Right kidney (tissue), 9 donors: ENCODE measurements at places on chromosomes 1 and 21.

GRCh38 chr1:229579059-229579673 is 20.7 kb upstream of the ABCB10 start:
- DNase-seq: peak; percentile 56

- no peak for DNase-seq
Measured at GRCh38 chr1:201063145-201063544, 39.6 kb upstream of the KIF21B start.

GRCh38 chr1:241842565-241842964 is 5.4 kb upstream of the EXO1 start:
- DNase-seq: no peak

- no peak for DNase-seq
Measured at GRCh38 chr1:39238476-39238875, 34.0 kb downstream of the MACF1 start.

DNA sequence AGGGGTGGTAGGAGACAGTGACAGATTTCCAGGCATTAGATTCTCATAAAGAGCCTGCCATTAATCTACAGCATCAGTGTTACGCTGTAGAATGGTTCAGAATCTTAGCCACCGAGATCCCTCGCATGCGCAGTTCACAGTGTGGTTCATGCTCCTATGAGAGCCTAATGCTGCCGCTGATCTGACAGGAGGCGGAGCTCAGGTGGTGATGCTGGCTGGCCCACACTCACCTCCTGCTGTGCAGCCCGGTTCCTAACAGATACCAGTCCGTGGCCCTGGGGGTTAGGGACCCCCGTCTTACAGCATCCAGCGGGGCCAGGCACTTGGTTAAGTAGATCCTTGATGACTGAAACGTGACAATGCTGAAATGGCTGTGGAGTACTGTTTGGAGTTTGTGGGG is 163.6 kb upstream of the C1orf21 start:
- no peak for DNase-seq

DNA sequence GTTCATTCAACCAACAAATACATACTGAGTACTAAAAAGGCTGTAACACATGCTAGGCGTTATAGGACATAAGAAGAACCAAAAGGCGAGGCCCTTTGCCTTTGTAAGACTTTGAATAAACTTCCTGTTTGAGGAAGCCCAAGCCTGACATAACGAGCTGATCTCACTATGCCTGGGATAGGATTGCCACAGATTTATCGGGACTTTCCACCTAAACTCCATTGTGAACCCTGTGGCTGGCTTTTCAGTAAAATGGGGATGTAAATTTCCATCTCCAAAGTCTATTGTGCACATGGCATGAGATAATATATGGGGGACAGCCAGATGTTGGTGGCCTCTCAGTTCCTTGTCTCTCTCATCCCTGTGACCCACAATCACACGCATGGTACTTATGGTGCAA is 41.9 kb downstream of the LMO4 start:
- DNase-seq: no peak

DNA sequence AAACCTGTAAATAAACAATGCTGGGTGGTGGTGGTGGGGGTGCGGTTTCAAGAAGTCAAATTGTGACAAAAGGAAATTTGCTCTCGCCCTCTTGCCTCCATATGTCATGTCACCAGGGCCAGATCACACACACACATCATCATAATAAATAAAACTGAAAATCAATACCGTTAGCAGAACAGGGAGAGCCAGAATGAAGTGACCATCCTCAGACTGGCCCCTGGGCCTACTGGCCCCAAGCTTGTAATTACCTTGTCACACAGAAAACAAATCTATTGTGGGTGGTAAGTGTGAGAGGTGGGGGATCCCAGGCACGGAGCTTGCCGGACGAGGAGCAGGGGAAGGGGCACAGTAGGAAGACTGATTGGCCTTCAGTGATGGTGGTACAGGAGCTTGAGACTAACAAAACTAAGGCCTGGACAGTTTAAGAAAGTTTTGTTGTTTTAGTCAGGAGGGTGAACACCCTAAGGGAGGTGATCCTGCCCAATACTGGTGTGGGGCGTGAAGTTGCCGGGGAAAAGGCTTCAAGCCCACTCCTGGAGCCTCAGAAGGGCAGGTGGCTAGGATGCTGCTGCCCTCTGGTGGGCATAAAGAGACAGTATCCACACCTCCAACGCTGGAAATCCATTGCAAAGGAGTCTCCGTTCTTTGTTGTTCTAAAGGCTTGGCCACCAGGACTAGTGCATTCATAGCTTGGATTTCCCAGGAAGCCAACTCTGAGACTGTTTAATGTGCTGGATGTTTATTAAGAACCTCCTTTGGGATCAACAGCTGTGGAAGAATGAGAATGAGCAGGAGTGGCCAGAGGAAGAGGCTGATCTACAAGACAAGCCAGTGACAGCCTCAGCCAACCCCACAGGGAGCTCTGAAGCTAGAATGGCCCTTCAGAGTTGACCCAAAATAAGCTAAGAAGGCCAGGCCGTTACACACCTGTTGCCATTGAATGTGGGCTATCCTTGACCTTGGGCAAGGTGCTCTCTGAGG is 8.1 kb upstream of the C1orf216 start:
- peak; percentile 37 for DNase-seq

DNA sequence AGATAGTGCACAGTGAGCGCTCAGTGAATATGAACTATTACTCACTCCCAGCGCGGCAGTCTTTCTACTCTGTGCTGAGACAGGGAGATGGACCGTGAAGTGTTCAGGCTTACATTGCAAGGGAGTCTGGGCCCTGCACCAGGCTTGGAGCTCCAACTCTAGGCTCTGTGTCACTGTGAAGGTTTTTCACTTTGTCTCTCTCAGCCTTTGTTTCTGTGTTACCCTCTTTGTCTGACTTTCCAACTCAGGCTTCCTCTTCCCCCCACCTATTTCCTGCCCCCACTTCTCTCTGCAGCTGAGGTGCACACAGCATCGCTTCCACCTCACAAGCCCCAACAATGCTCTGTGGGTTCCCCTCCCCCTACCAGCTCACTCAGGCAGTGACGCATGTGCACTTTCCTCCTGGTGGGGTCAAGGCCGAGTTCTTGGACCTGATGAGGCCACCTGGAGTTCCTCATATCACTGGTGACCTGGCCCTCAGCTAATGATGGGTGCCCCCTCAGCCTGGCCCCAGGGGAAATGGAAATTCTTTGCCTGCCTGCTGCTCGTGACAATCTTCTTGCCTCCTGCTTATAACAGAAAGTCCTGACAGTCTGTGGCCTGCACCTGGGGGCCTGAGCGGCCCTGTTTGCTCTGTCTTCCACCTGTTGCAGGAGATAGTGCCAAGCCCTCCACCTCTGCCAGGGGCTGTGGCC is 1.1 kb upstream of the LCK start:
- peak; percentile 61 for DNase-seq

DNA sequence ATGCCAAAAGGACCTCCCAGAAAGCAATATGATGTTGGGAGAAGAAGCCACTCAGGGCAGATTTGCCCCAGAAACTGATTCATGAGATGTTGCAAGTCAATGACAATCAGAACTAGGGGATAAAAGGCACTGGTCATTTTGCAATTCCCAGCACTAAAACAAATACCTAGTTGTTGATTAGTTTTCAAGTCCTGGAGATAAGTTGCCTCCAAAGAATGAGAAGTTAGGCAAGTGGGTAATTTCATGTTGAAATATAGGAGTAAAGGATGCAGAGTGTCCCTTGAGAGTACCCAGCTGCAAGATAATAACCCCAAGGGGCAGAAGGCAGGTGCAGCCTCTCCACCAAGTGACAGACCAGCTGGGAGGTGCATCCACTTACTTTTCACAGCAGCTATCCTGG is 363.6 kb downstream of the PBX1 start:
- DNase-seq: no peak

DNA sequence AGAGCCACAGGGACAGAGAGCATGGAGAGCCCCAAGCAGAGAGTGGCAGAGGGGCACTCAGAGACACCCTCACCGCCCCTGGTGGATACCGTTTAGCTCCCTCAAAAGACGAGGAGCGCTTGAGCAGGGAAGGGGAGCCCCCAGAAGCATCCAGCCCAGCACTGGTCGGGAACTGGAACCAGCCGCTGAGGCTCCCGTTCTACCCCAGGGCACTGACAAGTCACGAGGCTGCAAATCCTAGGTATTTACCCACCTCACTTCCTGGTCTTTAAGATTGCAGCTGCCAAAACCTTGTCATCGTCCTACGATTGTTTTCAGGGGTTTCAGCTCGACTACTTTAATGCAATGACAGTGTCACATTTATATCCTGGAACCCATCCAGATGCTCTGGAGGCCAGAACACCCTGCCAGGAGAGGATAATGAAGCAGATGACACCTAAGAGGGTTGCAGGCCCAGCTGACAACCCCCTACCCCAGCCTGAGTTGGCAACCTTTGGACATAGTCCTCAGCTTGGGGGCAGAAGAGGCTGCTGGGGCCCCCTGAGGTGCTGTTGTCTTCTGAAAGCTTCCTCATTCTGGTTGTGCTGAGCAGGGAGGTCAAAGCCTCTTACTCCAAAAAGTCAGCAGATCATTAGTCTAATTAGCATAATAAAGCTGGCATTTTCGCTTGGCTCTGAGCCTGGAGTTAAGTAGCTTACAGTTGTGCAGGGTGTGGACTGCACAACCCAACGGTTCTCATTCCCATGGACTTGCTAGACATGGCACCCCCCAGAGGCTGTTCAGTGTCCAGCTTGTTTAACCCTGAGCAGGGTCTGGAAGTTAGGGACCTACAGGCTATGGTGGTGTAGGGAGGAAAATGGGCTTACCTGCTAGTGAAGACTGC is 20.6 kb upstream of the BACE2 start:
- DNase-seq: no peak

GRCh38 chr1:102919659-102920058 is 188.7 kb downstream of the COL11A1 start:
- DNase-seq: no peak

DNA sequence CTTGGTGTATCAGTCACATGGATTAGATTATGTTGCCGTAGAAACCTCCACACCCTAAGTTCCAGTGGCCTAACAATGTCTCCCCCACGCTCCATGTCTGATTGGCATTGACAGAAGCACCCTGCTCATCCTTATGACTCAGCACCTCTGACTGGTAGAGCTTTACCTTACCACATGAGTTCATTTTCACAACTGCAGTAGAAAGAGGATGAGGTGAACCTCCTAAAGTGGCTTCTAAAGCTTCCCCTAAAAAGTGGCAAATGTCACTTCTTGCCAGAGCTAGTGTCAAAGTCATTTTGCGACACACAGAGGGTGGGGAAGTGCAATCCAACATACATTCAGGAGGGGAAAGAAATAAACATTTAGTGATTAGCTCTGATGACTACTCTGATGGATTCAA is 30.6 kb upstream of the LYPD8 start:
- DNase-seq: no peak

DNA sequence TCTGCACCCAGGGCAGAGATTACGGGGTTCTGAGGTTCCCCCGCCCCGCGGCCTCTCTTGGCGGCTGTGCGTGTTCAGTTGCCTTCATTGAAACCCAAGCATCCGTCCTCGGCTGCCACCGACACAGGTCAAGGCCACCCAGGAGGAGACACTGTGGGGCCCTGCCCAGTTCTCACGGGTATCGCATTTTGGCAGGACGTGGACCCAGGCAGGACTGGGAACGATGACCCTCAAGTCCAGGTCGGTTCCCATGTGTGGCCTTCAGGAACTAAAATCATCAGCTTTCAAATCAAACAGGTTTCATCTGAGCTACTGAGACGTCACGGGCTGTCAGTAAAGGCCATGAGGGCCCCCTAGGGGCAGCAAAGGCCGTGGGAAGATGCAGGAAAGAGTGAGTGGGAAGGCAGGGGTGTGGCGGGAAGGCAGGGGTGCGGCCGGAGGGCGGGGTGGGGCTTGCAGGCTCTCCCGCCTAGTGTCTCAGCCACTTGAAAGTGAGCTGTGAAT is 7.0 kb upstream of the C1orf174 start:
- DNase-seq: no peak

DNA sequence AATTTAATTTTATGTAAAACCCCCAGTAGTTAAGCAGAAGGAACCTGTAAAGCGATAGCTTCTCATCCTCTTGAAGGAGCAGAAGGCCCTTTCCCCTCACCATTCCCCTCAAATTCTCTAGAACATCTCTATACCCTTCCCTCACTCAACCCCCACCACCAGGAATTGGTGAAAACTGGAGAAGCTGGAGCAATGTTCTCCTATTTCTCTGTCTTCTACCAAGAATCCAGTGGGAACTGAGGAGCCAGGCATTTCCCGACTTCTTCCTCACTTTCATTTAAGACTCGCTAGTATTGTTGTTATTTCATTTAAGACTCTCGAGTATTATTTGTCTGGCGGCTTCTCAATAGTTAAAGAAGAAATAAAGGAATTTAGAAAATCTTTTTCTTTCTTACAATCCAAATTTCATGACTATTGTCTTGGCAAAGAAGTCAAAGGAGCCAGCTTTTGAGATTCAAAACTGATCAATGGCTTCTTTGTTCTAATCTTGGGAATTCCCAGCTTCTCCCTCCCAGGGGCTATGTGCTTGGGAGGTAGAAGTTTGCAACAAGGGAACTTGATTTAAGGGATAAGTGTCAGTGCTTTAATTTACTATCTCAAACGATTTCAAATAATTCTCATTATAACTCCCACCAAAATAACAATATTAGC is 253.3 kb upstream of the ADGRL2 start:
- no peak for DNase-seq

- no peak for DNase-seq
Measured at GRCh38 chr1:59291561-59291960, 5.3 kb upstream of the FGGY start.

DNA sequence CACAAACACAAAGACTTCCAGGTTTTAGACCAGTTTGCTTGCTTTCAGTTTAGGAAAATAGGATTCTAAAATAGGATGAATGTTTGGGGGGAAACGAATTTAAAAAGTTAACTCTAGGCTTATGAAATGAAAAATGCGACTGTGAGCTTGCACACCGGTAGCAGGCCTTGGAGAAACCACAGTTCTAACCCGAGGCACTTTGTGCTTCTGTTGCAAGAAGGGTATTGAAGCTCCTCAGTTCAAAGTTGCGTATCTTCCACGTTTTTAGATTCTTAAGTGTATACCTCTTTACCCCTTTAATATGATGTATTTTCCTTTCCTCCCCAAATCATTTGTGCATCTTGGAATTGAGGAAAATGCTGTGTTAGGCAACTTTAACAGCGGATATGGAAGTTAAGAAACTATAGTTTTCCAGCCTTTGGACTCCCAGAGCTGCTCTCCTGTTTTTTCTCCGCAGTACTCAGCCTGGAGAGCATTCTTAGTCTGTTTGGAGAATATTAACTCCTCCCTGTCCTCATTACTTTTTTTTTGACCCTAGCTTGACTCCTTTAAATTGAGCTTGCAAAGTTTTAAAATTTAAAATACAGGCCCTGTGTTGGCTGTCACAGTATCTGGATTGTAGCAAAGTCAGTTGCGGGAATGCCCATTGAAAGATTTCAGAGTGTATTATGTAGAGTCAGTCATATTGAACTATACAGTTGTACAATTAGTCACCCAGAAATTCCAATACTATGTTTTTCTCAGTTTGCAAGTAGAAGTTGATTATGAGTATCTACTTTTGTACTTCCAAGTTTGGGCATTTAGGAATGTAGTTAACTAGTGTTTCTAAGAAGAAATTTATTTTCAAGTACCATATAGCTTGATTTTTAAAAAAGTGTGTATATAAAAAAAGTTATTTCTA is 2.6 kb downstream of the MRPS6 start:
- no peak for DNase-seq

DNA sequence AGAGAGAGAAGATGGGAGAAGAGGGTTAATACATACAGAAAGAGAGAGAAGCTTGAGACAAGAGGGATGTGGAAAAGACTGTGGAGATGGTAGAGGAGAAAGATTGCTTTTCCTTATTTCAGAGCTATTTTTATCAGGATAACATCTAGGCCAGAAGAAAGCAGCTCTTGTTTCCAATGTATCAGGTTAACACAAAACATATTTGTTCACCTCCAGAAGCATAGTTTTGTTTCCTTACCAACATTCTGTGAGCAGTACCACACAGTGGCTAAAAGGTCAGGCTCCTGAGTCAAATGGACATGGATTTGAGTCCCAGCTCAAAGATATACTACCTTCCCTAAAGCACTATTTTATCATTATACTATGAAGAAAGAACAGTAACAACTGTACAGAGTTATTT is 185.5 kb downstream of the DUSP10 start:
- DNase-seq: no peak
